ENCODE measurements at places on chromosomes 6 and 20. TPM values are rescaled to one million over a fixed set of nuclear protein-coding genes. Genes with fewer than 3 reads are reported as not detected.
A peak's percentile ranks its signal among the peaks of the same experiment; 100 is the strongest.

The DSP gene
- total RNA-seq, result under 0.01 TPM

The MTFR2 gene
- total RNA-seq, result 0.26 TPM

DNA sequence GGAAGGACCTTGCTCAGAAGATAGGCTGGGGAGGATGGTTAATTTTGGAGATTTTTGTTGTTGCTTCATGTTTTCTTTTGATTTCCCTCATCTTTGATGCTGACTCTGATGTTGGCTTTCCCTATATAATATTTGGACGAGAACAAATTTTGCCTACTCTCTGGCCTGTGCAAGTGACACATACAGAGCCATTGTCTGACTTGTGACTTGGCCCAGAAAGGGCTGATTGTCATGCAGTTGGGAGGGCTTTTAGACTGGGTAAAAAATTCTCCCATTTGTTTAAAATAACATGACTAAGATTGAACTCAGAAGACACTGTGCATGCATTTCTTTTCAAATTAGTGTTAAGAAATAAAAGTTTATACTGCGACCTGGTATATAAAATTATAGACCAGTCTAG is 98.6 kb upstream of the SUPT3H start:
- no peak for DNase-seq

DNA sequence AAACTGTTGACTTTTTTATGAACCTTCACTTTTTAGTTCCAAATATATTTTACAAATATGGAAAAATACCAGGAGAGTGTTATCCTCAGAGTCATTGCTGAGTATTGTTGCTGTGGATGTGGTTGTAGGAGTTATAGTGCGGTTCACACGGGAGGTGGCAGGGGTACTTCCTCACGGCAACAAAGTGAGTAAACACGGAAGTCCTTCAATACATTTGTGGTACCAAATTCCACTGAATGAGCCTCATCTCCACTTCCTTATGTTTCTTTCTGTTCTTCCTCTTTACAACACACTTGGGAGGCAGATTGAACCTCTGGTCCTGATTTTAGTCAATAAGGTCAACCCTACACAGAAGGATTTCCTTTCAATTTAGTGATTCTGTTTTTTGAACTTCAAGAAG is 371.8 kb downstream of the BTBD3 start:
- no peak for DNase-seq

DNA sequence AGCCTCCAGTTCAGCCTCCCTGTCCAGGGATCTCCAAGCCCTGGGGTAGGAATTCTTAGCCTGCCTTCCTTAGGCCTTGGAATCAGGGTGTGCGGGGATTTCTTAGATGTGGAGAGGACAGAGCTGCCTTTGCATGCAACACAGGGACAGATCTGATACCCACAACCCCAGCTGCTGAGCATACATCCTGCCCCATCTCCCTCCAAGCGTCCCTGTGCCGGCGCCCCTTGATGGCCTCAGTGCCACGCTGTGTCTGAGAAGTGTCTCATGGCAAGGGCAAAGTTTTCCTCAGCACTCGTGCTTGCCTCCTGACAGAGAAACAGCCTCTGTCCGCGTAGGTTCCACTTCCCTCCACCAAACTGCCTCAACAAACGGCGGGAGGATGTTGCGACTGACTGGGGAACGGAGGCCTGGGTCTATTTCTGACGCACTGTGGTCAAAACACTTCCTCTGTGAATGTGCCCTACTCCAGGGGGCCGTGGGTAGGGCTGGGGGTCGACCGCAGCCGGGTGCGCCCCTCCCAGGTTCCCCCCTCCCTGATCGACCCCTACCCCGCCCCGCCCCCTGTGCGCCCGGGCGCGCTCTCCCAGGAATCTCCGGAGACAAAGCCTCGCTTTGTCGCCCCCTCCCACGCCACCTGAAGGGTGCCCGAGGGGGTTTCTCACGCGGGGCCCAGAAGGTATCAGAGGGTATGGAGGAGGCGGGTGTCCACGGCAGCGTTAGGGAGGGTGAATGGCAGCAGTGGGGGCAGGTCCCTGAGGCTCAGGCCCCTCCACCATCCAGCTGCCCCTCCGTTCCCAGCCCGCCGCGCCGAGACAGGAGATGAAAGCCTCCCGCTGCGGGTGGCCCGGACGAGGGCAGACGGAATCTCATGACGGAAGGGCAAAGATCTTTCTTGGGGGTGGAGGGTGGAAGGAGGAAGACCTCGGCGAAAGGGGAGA is 806 bp downstream of the MICAL1 start:
- peak; percentile 26 for DNase-seq

All from fibroblast of lung (primary cell).